ENCODE measurements at places on chromosomes 3 and 15. TPM values are rescaled to one million over a fixed set of nuclear protein-coding genes. Genes with fewer than 3 reads are reported as not detected.

WDR49 gene
- total RNA-seq = 1.3 TPM

ZBTB47 gene
- total RNA-seq = 48.9 TPM

PROK2 gene
- total RNA-seq = 3.0 TPM

RBMS3 gene
- 161 TPM for total RNA-seq

FETUB gene
- total RNA-seq = not detected

CATSPER2 gene
- total RNA-seq = 12.5 TPM

RUVBL1 gene
- total RNA-seq = 26.7 TPM

GOLGA8M gene
- total RNA-seq = 16.0 TPM

PPP1R14D gene
- total RNA-seq = not detected

ASB14 gene
- not detected for total RNA-seq

C3orf49 gene
- not detected for total RNA-seq

TMC3 gene
- total RNA-seq = 0.13 TPM

ALPK3 gene
- 7.2 TPM for total RNA-seq

SKOR1 gene
- total RNA-seq = 1.3 TPM

MME gene
- 296 TPM for total RNA-seq

MYH15 gene
- 0.58 TPM for total RNA-seq

SUCNR1 gene
- total RNA-seq = 2.5 TPM

TMEM40 gene
- total RNA-seq = not detected

LTF gene
- 11.3 TPM for total RNA-seq

LRRC15 gene
- total RNA-seq = 0.18 TPM

AP3B2 gene
- total RNA-seq = 2.4 TPM

ZNF660 gene
- 8.9 TPM for total RNA-seq

LRRIQ4 gene
- total RNA-seq = not detected

ROBO1 gene
- total RNA-seq = 31.7 TPM

RHOV gene
- total RNA-seq = 0.22 TPM

CCDC80 gene
- 143 TPM for total RNA-seq

DNASE1L3 gene
- 2.0 TPM for total RNA-seq

GOLGA8N gene
- total RNA-seq = 35.0 TPM

PAK6 gene
- total RNA-seq = 0.31 TPM

CHRNB4 gene
- not detected for total RNA-seq

KY gene
- 3.3 TPM for total RNA-seq

PCOLCE2 gene
- 22.6 TPM for total RNA-seq

Measured in sciatic nerve (tissue), 2 donors.